ENCODE measurements at places on chromosomes 1 and 21.

GRCh38 chr1:234728740-234729139 lies 118.8 kb upstream of the IRF2BP2 start:
- DNase-seq: no peak

DNA sequence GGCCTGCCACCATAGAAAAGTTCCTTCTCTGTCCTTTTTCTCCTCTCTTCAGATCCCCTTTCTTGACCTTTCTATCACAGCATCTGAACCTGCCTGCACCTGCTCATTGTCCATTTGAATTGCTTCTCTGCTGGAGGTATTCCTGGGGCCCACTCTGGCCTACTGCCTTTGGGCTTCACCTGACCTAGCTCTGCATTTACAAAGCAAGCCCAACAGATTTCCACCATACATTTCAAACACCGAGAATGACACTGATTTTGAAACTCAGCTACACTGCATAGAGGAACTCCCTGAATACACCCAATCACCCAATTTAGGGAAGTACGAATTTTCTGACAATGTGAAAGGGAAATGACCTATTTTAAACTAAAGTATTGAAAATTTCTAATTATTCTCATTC lies 284.5 kb upstream of the USP25 start:
- no peak for DNase-seq

- DNase-seq: no peak
Measured at GRCh38 chr1:187848321-187848720, 1019.6 kb downstream of the PLA2G4A start.

GRCh38 chr21:35885942-35886541 lies 174.3 kb downstream of the SETD4 start:
- no peak for DNase-seq

DNA sequence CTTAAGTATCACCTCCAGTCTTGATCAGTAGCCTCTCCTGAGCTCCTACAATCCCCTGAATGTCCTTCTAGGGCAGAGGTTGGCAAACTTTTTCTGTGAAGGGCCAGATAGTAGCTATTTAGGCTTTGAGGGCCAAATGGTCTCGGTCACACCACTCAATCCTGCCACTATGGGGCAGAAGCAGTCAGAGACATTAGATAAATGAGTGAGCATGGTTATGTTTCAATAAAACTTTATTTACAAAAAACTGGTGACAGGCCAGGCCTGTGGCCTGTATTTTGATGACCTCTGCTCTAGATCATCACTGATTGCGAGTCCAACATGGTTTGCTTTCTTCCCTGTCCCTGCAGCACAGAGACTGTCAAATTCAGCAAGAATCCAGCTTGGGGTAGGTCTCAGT lies 36.3 kb downstream of the LRP8 start:
- DNase-seq: no peak

GRCh38 chr1:111480674-111481073 lies 6.9 kb downstream of the C1orf162 start:
- no peak for DNase-seq

- no peak for DNase-seq
Measured at GRCh38 chr1:25486602-25487001, 55.9 kb downstream of the MACO1 start.

GRCh38 chr1:156944268-156944667 lies 23.8 kb downstream of the LRRC71 start:
- no peak for DNase-seq

GRCh38 chr1:54596756-54597155 lies 26.6 kb downstream of the FAM151A start:
- no peak for DNase-seq

GRCh38 chr1:180397175-180397574 lies 105.2 kb downstream of the ACBD6 start:
- DNase-seq: no peak

- DNase-seq: no peak
Measured at GRCh38 chr1:235054936-235055335, 73.7 kb downstream of the TOMM20 start.

DNA sequence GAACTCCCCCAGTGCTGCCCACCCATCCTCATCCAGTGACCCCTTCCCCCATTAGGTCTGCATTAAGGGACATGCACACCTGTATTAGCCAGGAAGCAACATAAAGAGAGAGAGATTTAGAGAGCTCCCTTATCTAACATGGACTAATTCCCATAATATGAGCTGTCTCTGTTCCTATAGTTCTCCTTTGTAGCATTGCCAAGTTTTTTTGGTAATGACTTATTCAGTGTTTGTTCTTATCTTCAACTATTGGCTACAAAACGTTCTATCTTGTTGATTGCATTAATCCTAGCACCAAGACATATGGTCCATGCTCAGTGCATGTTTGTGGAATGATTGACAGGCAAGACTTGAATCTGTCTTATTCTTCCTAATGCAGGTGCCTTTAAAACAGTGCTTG lies 264.0 kb downstream of the ADGRL2 start:
- no peak for DNase-seq

GRCh38 chr21:45080639-45081414 lies 6.4 kb downstream of the ADARB1 start:
- DNase-seq: no peak

DNA sequence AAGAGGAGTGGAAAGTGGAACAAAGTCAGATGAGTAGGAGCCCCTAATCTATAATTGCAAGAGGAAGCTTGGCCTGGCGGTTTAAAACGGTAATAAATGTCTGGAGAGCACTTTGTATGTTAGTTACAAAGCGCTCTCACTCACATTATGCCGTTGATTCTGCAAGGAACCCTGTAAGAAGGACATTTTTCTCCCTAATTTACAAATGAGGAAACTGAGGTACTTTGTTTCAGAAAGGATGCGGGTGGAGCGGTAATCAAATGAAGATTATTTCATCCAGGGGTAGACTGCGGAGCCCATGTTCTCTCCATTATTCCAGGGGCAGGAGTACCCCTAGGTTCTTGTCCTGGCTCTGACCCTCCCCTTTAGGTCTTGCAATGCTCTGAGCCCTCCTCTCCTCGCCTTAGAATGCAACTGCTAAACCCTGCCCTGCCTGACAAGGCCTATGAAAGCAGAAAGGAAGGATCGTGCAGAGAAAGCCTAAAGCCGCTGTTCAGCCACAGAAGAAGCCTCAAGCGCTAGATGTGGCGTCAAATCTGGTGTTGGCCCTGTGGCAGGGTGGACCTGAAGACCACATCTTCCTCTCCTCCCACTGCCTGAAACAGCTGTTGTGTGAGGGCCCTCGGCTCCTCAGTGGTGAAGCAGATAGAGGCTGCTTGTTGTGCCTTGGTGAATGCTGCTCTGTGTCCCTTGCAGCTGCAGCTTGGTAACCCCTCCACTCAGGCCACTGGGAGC lies 588 bp upstream of the PACC1 start:
- DNase-seq: no peak

GRCh38 chr1:37480581-37481288 lies 6.4 kb downstream of the ZC3H12A start:
- DNase-seq: no peak

- DNase-seq: no peak
Measured at GRCh38 chr1:25817840-25818501, 1.8 kb upstream of the MTFR1L start.
